ENCODE measurements at places on chromosomes 5 and 9.

GRCh38 chr9:92730897-92731296, 33.7 kb downstream of the BICD2 start:
- no peak for DNase-seq

DNA sequence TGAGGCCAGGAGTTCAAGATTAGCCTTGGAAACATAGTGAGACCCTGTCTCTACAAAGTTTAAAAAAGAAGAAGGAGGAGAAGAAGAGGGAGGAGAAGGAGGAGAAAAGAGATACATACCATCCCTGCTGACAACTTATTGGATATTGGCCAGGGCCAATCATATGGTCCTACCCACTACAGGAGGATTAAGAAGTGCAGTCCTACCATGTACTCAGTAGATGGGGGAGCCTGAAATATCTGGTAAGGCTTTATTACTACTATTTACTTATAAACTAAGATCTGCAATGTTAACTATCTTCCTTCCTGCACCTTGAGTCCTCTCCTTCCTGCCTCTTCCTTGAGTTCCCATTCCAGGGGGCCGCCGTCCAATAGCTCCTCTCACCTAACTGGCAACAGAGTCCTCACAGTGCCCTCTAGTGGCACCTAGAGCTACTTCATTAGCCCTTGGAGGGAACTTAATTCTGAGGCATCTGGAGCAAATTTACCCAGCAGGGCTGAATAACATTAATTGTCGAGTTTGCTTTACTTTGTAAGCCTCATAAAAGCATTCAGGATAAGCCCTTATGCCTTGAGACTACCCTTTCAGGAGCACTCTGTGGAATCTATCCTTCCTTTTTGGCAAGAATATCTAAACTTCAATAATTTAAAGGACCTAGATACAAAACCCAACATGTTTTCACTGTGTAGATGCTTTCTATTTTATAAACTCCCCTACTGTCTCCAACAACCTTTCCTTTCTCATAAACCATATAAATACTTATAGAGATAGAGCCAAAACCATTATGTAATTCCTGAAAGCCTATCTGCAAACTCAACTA, 39.1 kb upstream of the RANBP6 start:
- peak; percentile 41 for DNase-seq

DNA sequence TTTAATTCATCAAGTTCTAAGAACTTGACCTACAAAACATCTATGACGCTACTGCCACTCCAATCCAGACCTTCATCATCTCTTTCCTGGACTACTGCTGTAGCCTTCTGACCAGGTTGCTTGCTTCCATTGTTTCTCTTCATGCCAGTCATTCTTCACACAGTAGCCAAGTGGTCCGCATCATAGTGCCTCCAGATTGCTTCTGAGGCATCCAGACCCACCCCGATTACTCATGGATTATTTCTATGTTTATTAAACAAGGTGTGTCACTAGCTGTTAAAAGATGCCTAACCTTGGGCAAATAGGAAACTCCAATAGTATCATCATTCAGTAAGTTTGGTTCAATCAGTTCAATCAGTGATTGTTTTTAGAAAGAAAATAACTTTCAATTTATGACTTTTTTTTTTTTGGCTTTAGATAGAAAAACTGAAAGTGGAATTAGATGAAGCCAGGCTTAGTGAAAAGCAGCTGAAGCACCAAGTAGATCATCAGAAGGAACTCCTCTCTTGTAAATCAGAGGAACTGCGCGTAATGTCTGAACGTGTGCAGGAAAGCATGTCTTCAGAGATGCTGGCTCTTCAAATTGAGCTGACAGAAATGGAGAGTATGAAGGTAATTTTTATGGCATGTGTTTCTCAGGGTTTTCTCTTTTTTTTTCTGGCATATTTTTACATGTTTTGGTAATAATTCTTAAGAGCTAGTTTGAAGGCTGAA, 9.5 kb downstream of the SPDL1 start:
- DNase-seq, result no peak

GRCh38 chr5:123423278-123424149, at the start of gene CEP120:
Gene CEP120, minus strand, starts transcription at chr5:123423403. Its CDS starts 405 bp downstream, at chr5:123422998.
- peak; percentile 96 for DNase-seq

DNA sequence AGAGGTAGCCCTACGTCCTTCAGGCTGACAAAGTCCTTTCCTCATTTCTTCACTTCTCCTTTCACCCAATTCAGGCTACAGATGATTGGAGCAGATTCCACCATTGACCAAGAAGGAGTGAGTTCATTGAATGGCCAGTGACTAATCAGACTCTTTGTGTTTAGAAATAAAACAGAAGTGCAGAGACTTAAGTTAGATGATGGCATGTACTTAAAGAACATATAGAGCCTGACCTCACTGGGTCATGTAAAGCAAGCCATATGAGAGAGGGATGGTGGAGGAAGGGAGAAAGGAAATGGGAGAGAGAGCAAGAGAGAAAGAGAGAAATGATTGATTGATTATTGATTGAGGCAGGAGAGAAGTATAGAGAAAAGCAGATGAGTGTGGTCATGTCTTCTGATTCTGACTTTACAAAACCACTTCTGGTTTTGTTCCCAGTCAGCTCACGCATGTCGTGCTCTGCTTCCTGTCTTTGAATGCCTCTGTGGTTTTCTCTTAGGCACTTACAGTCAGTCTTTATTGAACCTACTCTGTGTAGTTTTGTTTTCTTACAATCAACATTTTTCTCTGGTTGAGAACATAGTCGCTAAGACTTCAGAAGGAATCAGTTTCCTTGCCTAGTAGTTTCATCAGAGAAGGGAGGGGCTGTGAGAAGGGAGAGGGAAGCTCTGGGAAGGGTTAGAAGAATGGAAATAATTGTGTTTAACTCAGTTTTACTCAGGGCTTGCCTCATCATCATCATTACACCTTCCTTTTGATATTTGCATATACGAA, 149.2 kb upstream of the KLF9 start:
- DNase-seq, result peak; percentile 26

- DNase-seq, result no peak
Measured at GRCh38 chr9:128114326-128115186, 13.0 kb downstream of the PTGES2 start.

DNA sequence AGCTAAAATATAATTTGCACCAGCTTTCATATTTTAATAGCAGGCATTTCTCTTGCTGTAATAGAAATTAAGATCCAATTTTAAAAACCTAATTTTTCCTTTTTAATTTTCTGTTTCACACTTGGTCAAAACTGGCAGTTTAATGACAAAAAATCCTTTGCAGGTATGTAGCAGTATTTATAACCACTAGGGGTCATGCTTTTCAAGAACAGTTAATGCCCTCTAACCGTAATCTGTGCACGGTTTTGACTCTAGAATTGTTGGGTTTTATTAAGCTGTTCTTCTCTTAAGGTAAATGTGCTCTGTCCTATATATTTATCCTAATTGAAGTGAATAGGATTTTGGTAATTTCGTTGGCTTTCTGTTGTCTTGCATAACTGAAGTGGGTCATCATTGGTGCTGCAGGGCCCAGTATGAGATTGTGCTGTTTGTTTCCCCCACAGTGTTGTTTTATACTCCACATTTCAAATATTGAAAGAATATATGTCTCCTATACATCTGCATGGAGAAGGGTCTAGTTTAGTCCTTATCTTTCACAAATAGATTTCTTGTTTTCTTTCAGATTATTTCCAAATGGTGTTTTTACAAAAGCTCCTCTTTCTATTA, 107.4 kb downstream of the SCAMP1 start:
- no peak for DNase-seq

- no peak for DNase-seq
Measured at GRCh38 chr5:8851101-8851500, 694.8 kb downstream of the SEMA5A start.

- DNase-seq, result no peak
Measured at GRCh38 chr9:93464876-93465275, 11.5 kb upstream of the FAM120AOS start.

- no peak for DNase-seq
Measured at GRCh38 chr5:172499287-172499686, 45.0 kb upstream of the SH3PXD2B start.

GRCh38 chr9:99606957-99607356, 214.7 kb upstream of the NR4A3 start:
- no peak for DNase-seq

DNA sequence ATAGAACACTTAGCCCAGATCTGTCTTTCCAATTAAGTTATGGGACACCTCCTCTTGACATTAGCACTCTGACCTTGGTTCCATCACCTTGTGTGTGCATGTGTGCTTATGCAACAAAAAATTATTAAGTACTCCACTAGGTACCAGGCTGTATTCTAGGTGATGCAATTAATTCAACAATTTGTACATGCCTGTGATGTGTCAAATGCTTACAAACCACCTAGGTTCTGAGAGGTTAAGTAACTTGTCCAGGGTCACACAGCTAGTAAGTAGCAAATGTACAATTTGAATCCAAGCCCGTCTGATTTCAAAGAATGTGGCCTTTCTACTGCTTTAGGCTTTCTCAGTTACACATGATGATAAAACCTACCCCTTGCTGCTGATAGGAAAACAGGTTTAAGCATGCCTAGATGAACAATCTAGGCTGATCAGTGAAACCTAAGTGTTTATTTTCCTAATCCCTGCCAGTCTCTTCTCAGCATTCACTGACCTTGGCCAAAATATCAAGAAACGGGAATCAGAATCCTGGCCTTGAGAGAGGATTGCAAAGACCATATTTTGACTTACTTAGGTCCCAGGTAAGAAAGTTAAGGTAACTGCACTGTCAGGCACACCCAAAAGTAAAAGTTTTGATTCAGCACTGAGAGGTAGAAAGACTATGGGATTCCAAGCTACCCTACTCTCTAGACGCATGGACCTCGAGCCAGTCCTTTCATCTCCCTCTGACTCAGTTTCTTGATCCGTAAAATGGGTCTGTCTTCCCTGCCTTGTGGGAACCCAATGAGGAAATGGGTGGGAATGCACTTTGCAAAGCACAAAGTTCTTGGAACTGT, 1.0 kb downstream of the TBC1D2 start:
- DNase-seq, result no peak

DNA sequence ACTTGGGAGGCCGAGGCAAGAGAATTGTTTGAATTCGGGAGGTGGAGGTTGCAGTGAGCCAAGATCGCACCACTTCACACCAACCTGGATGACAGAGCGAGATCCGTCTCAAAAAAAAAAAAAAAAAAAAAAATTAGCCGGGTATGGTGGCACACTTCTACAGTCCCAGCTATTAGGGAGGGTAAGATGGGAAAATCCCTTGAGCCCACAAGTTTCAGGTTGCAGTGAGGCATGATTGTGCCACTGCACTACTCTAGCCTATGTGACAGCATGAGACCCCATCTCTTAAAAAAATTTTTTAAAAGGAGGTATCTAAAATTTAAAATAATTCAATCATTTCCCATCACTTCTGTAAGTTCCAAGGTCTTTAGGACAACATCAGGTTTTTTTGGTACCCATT, 26.0 kb downstream of the PSIP1 start:
- DNase-seq, result no peak

DNA sequence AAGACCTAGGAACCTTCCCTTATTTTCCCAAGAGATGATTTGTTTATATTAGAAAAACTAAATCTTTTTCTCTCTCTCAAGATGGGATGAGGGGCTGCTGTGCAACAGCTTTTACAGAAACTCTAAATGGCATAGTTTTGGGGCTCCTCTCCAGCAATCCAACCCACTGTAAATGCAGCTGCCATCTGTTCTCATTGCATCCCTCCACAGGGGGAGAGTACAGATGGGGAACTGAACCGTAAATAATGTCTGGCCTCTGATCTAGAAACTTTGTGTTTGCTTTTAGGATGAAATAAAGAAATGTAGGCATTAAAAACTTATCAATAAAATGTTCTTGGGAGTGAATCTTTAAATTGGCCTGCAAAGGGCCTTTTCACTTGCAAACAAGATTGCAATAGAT, 291.4 kb downstream of the MCTP1 start:
- DNase-seq, result no peak

GRCh38 chr9:137042751-137043727, 2.9 kb downstream of the NPDC1 start:
- DNase-seq, result no peak

GRCh38 chr9:104682642-104683041, 11.7 kb upstream of the OR13D1 start:
- no peak for DNase-seq

DNA sequence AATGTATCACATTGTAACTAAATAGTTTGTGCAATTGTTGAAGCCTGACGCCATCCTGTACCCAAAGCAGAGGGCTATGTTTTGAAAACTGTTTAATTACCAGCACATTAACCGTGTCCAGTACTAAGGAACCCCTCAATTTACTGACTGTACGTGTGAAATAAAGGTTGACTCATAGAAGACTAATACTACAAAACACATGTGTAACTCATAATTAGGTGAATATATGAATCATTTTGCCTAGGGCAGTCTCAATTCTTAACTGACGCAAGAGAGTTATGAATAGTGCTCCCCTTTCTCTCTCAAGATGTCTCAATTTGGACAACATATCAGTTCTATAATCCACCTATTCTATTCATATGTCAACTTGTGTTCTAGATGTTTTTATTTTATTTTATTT, 558.4 kb downstream of the PRDM9 start:
- no peak for DNase-seq

DNA sequence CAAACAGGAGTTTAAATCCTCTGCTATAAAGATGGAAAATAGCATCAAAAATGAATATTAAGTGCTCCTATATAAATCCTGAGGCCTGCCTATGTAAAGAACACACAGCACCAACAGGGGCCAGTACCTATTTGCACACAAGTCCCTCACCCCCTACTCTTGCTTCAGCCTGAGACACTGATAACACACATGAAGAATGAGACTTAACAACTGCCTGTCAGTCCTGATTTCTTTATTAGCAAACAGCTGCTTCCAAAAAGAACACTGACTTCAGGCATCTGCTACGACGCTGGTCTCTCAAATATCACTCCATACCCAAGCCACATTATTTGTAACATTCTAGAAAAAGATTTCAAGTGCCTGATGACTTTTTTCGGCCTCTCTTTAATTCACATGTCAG, 55.5 kb downstream of the MYO10 start:
- DNase-seq, result no peak

DNA sequence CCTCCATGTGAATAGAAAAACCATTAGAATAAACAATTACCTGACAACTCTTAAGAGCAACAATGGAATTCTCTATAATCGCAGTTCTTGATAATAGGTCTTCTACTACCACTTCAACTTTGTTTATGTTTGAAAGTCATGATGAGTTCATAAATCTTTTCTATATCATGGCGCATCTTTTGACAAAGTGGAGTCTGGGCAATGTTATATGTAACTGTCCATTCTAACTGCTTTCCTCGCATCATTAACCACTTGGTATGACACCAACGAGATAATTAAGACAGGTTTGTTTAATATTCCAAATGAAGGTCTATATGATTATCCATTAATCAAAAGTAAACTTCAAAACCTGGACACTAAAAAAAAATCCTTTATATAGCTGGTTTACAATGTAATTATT, 272.0 kb downstream of the DENND1A start:
- no peak for DNase-seq

- no peak for DNase-seq
Measured at GRCh38 chr5:152151940-152152339, 227.3 kb upstream of the GLRA1 start.

- DNase-seq, result no peak
Measured at GRCh38 chr5:128687930-128688329, 149.9 kb upstream of the FBN2 start.

- no peak for DNase-seq
Measured at GRCh38 chr9:115746496-115746895, 407.1 kb upstream of the PAPPA start.

- no peak for DNase-seq
Measured at GRCh38 chr9:108103046-108103693, 613.6 kb upstream of the KLF4 start.
